Kidney epithelial cell (primary cell): ENCODE measurements at places on chromosomes 6 and 20. TPM values are rescaled to one million over a fixed set of nuclear protein-coding genes. Genes with fewer than 3 reads are reported as not detected.
A peak's percentile ranks its signal among the peaks of the same experiment; 100 is the strongest.

PCIF1 gene
- 22.4 and 29.2 TPM in 2 replicates for total RNA-seq

ZNF311 gene
- total RNA-seq = 2.6 and 2.7 TPM in 2 replicates

DNA sequence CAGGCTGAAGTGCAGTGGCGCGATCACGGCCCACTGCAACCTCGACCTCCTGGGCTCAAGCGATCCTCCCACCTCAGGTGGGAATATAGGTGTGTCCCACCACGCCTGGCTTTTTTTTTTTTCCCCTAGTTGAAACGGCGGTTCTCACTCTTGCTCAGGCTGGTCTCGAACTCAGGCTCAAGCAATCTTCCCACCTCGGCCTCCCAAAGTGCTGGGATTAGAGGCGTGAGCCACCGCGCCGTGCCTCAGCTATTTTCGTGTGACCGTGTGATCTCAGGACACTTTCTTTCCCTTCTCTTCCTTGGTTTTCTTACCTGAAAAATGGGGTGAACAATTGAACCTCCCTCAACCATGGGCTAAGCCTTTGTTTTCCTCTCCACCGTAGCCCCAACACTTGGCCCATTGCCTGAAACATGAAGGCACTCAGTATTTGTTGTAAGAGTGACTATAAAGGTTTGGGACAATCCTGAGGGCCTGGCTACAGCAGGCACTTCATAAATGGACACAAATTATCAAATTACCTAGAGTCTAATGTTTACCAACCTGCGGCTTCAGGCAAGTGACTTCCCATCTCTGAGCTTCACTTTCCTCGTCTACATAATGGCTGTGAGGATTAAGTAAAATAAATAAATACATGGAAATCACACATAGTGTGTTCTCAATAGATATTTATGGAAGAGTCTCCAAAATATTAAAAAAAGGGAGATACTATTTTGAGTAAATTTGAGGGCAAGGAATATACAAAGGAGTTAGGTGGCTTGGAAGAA lies 31.4 kb upstream of the ID1 start:
- DNase-seq = no peak

GRCh38 chr6:42021847-42022754 lies 28.2 kb upstream of the TAF8 start:
- no peak for DNase-seq

GRCh38 chr6:170347091-170347490 lies 40.5 kb downstream of the FAM120B start:
- peak; percentile 4 for DNase-seq
